Suprapubic skin (tissue), 4 donors: ENCODE measurements at places on chromosomes 4 and X. TPM values are rescaled to one million over a fixed set of nuclear protein-coding genes. Genes with fewer than 3 reads are reported as not detected.

The COL4A5 gene
- 63.4 TPM for total RNA-seq

DNA sequence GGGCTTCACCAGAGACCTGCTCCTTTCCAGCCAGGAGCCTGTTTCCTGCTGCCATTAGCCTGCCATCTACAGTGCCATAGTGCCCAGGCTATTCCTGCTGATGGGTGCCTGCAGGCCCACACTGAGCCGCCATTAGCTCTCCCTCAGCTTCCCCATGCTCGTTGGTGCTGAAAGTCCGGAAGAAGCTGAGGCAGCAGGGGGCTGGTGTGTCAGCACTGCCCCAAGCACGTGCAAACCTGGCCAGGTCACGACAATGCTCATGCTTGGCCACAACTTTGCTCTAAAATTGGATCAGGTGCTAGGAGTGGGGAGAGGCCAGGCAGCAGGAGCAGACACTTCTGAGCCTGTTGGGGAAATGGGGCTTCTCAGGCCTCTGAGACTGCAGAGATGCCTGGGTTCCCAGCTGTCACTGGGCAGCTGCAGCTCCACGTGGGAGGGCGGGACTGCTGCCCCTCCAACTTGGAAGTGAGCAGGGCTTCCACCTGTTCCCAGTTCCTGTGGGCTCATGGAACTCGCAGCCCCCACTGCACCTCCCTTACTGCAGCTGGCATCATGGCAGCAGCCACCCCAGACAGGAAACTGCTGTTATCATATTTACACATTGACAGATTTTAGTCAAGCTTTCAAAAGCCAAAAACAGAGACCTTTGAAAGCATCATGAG lies 913.9 kb downstream of the FSTL5 start:
- DNase-seq: no peak

GRCh38 chr4:25949173-25949748 lies 35.2 kb downstream of the SMIM20 start:
- DNase-seq: no peak

DNA sequence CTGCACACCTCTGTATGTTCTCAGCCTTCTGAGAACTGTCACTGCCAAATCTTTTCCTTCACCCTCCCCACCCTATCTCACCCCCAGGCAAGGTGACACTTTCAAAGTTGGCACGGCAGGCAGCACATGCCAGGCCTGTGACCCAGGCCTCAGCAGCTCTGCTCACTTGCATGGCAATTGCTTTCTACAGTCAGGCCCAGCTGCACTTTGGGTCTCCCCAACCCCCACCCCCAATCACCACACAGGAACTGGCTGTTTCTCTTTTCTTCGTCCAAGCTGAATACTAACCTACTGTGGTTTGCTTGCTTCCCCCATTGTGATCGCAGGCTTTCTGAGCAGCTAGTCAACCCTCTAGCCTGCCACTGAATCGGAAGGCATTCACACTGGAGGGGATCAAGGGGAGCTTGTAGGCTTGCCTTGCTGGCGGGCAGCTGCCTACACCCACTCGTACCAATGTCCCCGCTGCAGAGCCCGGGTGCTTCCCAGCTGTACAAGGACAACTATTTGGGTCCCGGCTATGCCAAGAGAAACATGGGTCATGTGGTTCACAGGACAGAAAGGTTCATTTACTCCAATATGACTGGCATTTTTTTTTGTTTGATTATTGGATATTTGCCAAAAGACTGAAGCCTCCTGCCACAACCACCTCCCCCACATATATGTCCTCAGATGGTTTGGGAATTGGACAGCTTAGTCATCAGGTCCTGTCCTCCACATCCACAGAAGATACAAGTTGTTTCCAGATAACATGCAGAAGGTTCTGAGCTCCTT lies 28.1 kb downstream of the SLC25A43 start:
- no peak for DNase-seq

DNA sequence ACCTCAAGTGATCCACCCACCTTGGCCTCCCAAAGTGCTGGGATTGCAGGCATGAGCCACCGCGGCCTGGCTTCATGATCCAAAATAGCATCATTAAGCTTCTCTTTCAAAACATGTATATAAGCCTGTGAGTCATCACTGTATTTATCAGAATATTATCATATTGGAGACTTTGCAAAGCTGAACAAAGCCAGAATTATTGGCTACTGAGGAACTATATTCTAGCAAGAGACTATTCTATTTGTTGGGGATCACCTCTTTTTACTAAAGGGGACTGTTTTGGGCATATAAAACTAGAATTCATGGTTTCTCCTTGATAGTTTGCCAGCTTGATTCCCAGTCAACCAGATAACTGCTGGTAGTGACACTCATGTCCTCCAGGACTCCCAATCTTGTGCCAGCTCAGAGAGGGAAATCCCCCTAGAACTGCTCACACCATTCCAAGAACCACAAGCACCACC lies 40.1 kb downstream of the TET2 start:
- DNase-seq: no peak

DNA sequence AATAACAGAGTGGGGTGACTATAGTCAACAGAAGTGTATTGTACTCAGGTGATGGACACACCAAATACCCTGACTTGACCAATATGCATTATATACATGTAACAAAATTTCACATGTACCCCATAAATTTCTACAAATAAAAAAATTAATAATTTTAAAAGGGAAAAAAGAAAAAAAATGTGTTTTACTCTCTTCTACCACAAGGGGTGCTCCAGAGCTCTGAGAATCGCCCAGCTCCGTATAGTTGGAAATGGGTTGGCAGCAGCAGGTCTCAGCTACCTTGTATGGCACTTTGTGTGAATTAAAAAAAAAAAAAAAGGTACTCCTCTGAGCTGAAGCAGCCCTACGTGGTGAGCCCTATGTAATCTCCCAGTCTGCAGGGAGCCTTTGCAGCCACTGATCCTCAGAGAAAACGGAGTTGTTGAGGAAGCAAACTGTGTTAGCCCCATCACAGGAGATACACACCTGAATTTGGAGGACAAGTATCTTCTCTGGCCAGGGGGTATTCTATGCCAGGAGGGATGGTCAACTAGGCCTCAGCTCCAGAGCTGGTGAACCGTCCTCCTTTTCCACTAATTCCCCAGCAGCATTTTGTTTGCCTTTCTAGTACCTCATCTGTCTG lies 17.2 kb upstream of the POLA1 start:
- no peak for DNase-seq

DNA sequence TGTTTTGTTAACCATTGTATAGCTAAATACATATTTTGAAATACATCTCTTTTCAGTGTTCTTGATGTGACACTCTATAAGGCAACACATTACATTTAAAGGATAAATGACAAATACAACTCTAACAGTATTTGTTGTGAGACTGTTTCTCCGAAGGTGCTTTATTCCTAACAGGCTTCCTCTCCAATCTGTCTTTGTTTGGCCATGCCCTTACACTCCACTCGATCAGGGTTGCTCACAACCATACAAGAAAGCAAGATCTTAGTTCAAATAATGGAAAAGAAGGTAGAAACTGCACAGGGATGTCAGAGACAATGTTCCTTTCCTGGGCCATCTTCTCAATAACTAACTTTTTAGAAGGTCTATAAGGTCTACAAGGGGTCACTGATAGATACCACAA lies 36.5 kb downstream of the AMMECR1 start:
- no peak for DNase-seq

- DNase-seq: no peak
These were observed 53.9 kb upstream of the RPS6KA3 start for GRCh38 chrX:20320461-20321159.

DNA sequence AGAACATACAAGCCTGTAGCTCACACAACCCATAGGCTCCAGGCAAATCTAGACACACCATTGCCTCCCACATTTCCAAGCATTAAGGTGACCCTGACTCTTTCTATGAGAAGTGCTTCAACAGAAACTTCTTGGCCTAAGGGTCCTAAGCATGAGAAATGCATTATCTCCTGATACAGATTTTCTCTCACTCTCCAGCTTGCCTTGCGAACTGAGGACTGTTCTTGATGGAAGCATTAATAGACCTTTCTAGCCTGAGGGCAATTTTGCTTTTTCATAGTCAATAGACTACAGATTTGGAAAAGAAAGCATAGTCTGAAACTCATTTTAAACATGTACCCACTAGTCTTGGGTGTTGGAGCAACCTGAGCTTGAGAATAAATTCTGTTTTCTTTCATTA lies 1801.3 kb upstream of the PCDH7 start:
- DNase-seq: no peak

GRCh38 chr4:113623274-113623894 lies 138.2 kb downstream of the CAMK2D start:
- no peak for DNase-seq

The ATP11C gene
- 16.3 TPM for total RNA-seq

DNA sequence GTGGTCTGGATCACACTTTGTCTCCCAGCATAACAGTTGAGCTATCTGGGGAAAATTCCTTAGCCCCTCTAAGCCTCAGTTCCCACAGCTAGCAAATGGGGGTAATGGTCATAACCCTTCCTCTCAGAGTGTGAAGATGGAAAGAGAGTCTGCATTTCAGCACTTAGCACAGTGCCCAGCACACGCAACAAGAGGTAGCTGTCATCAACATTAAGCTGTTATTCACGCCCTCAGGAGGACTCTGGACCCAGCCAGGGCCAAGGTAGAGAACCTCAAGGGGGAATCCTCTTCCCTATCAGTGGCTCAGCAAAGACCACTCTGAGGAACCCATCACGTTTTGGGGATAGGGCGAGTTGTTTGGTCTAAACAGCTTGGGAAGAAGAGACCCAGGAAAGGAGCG lies 258.6 kb downstream of the FBXW7 start:
- no peak for DNase-seq

- no peak for DNase-seq
These were observed 841.9 kb downstream of the TRAM1L1 start for GRCh38 chr4:116243431-116243830.

GRCh38 chr4:122212880-122213279 lies 60.7 kb downstream of the BLTP1 start:
- DNase-seq: no peak

GRCh38 chr4:104352211-104352610 lies 142.5 kb downstream of the CXXC4 start:
- no peak for DNase-seq

DNA sequence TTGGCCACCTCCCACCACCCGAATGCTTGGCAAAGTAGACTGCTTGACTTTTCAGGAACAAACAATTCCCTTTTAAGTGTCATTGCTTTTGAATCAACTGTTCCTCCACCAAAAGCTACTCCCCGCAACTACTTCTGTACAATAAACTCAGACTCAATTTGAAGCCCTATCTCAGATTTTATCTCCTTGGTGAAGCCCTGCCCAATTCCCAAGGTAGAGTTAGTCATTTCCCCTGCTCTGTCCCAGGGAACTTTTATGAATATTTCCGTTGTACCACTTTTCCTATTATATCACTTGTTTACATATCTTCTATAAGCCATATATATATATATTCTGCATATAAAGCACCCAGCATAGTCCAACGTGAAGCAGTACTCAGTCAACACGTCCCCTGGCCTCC lies 102.8 kb downstream of the C4orf51 start:
- DNase-seq: no peak

DNA sequence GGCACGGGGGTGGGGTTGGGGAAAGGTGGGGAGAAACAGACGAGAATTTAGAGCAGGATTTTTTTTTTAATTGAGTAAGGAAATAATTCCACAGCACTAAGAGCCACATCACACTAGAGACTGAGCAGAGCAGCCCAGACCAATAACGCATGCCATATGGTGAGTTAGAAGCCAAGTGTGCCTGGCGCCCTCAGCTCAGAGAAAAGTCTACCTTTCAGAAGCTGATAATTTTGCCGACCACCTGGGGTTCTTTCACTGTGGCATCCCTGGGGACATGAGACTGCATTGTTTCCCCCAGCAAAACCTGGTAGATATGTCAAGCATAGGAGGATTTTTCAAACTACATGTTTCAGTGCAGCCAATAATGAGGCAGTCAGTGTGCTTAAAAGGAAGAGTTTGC lies 516.8 kb downstream of the SMARCA1 start:
- DNase-seq: no peak

DNA sequence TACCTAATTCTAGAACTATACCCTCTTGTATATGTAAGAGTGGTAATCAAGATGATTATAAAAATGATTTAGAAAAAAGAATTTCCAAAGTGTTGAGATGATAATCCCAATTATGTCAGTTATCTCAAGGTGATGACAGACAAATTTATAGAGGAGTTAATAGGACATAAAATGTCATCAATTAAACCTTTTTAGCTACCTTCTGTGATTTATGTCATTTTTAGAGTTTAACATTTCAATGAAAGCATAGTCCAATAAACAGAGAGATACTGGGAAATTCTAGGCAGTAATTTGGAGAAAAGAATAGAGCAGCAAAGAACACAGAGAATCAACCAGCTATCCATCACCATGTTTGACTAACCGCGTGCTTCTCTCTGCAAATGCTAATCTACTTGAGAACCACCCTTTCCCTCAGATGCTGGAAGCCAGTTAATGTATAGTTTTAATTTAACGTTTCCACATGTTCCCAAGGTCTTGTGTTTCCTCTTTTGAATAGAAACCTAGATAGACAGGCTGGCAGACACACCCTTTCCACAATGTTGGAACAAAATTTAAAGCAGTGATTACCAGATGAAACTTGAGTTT lies 433.1 kb upstream of the FAM241A start:
- no peak for DNase-seq

DNA sequence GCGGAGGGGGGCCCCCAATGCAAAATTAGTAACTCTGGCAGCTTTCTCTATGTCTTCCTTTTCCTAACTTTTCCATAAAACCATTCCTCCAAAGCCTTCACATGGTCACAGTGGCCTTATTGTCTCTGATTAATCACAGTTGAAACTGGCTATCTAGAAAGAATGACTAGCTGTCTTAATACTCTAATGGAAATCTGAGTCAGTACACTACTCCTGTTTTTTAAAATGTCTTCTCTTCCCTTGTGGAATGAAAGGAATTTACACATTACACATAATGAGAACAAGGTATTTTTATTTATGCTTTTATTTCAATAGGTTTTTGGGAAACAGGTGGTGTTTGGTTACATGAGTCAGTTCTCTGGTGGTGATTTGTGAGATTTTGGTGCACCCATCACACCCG lies 66.3 kb upstream of the PUDP start:
- DNase-seq: no peak

The F11 gene
- total RNA-seq: 0.51 TPM

DNA sequence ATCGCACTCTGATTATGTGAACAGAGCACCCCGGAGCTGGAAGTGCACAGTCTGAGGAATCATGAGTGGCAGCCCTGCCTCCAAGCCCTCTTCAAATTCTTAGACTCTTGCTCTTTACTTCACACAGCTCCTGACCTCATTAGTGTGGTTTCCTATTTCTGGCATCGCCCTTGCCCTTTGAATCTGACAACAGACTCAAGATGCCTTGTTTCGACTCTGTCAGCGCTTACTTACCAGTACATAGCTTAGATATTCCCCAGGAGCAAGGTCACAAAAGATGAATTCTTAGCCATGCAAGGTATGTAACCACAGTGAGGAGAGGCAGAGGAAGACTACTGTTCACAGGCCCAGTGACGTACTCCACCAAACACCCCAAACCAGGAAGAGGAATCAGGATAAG lies 167.2 kb downstream of the KDR start:
- no peak for DNase-seq

The NPY5R gene
- total RNA-seq: 2.2 TPM

- no peak for DNase-seq
These were observed 60.8 kb downstream of the ZNF732 start for GRCh38 chr4:244471-244870.
